ENCODE measurements at places on chromosomes 6 and 20.

DNA sequence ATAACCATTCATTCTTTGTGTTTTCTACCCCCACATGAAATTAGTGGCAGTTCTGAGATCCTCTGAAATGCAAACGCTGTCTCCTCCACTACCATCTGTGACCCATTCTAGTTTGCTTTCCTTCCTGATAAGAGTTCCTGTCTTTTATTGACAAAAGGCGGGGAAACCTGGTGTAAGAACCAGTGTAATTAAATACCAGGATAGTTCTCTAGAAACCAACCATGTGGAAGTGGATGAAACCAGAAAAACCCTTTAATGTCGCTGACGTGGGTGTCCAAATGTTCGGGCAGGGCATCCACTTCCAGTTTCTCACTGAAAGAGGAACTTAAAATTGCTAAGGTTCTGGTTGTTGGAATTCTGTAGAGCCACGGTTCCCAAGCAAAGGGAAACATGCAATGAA lies 79.1 kb downstream of the TNFRSF21 start:
- peak; percentile 71 for DNase-seq

GRCh38 chr6:105164418-105164817 lies 15.4 kb downstream of the POPDC3 start:
- peak; percentile 35 for DNase-seq

DNA sequence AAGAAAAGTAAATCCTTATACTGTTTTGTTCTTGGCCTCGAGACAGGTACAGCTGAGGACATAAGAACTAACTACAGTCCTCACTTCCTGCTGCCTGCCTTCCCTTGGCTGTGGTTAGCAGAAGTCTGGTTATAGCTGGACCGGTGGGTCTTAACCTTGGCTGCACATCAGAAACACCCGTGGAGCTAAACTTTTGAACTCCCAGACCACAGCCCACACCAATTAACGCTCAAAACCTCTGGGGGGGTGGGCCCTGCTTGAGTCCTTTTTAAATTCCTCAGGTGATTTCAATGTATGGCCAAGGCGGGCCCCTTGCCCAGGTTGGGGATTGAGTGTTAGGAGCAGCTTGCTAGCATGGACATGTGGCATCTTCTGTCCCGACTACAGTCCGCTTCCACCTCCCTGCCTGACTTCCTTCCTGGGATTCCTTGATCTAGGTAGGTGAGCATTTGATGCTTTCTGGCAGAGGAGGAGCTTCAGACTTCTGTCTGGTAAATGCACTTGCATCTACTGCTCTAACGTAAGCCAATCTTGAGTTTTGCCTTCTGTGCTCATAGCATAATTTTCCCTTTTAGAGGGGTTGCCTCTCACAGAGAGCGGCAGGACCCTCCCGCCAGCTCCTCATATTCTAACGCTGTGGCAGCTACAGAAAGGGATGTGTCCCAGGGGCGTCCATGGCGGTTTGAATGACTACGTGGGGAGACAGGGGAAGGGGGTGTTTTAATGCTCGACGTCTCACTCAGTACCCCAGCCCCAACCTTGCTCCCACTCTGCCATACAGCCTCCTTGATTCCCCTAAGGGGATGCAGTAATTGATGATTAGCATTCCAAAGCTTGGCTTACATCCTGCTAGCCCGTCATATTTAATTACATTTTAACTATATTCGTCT lies 390.1 kb downstream of the ZFAND3 start:
- DNase-seq, result no peak

DNA sequence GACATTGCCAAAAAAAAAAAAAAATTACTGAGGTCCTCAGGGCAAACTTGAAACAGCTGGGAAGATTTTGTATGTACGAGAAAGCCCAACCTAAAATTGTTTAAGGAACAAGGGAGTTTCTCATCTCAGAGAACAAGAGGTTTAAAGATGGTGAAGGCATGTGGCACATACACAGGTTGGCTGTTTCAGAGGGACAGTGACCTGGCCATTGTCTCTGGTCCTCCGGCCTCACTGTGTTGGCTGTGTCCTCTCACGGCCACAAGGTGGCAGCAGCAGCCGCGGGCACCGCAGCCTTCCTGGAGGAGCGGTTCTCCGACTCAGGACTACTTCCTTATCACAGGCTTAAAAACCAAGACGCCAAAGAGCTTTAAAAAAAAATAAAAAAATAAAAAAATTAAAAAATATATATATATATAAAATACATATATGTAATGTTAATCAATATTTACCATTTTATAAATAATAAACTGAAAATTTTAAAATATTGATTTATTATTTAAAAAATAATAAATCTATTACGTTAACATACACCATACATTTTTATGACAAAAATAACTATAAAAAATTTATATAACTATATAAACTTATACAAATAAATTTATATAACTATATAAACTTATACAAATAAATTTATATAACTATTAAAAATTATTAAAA lies 52.8 kb downstream of the GTF2H5 start:
- peak; percentile 53 for DNase-seq

- DNase-seq, result no peak
Observed at GRCh38 chr20:12287575-12287974, 369.9 kb downstream of the BTBD3 start.

DNA sequence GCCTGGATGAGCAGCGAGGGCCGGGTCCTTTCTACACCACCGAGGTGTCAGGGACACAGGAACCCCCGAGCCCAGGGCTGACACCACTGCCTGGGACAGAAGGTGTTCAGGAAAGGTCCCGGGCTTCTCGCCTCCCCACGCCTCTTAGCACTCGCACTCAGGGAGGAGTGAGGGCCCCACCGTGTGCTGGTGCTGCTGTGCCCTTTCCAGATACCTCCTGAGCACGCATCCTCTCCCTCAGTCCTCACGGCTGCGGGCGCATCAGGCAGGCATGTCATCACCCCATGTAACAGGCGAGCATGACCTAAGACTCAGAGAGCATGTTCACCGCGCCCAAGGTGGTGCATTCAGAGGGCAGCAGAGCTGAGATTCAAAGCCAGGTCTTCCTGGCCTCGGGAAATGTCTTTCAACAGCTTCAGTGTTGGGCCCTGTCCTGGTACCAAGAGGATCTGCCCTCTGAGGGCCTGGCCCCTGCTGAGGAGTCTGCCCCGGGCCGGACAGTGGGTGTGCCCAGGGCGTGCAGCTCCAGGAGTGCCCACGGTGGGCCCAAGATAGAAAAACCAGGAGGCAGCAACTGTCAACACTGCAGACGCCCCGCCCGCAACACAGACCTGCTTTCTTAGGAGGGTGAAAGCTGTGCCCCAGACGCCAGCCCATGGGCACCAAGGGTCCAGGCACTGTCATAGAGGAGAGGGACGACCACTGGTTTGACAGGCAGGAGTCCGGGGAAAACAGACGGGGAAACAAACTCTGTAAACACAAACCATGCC lies 29.2 kb downstream of the TGM2 start:
- DNase-seq, result no peak

DNA sequence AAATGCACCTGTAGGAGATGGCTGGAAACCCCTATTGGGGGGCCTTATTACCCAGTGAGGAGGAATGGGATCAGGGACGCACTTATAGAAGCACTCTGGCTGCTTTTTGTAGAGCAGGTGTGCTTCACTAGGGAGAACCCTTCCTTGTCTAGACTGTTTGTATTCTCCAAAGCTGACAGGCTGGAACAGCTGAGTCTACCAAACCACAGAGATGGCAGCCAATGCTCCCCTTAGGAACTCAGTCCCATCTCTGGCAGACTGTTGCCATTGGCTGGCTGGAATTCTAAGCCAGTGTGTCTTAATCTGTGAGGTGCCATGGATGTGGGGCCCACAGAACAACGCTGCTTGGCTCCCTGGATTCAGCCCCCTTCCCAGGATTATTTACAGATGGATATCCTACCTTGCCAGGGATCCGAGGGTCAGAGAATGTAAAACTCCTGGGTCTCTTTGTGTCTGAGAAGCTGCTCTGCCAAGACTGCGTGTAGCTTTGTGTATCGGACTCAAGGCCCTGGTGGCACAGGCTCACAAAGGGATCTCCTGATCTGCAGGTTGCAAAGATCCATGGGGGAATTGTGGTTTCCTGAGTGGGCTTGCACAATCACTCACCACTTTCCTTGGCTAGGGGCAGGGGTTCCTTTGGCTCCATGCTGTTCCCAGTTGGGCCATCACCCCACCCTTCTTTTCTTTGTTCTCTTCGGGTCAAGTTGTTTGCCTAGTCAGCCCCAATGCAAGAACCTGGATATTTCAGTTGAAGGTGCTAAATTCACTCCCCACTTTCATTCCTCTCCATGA lies 26.1 kb downstream of the C6orf52 start:
- DNase-seq, result no peak

- no peak for DNase-seq
Observed at GRCh38 chr6:26478985-26479278, 21.2 kb upstream of the BTN1A1 start.

Measured in NCI-H2029 treated with DMSO at 0.1 percent for 48 hours (cell line).